ENCODE measurements at places on chromosomes 3 and 15.

GRCh38 chr15:45265506-45265905, 13.5 kb downstream of the SLC28A2 start:
- DNase-seq, result no peak

GRCh38 chr3:8095724-8096123, 405.9 kb upstream of the LMCD1 start:
- no peak for DNase-seq

DNA sequence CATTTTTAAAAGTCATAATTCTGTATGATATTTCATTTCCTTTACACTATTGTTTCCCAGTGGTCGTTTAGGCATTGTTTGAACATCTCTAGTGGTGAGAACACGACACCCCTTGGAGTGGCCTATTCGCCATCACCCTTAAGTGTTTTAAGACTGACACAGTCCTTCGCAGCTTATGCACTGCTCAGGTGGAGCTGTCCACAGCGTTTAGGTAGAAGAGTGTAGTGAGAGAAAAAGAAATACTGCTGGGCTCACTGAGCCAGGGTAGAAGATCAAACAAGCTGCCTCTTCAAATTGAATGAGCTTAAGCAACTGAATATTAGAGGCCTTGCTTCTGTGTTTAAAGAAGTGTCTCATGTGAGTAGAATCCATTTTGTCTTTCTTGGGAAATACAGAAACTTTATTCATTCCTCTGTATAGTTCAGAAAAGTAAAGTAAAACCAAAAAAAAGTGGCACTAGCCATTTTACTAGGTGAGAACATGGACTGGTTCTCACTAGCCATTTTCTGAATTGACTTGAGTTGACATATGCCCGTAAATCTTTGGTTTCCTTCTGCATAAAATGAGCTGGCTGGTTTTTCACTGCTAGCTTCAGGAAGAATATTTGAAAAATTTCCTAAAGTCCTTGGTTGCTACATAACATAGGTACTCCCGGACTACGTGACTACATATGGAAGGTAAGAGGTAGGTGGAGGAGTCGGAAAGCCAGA, 155.9 kb downstream of the P3H2 start:
- no peak for DNase-seq

DNA sequence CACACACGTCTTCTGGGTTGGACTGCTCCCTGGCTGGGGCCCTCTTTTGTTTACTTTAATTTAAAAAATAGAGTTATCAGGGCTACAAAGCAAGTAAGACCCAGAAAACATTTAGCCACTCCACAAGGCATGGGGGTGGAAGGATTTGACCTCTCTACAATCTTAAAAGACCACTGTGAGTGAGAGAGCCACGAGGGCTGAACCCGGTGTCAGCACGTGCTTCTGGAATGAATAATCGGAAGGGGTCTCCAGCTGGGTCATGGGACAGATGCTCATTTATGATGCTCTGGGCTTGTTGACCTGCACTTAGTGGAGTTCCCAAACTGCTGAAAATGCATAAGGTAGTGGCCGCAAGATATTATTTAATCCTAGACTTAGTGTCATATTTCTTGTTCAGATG, 52.4 kb downstream of the EIF4E3 start:
- no peak for DNase-seq

- no peak for DNase-seq
These were observed 24.7 kb upstream of the BSN start for GRCh38 chr3:49529567-49529966.

DNA sequence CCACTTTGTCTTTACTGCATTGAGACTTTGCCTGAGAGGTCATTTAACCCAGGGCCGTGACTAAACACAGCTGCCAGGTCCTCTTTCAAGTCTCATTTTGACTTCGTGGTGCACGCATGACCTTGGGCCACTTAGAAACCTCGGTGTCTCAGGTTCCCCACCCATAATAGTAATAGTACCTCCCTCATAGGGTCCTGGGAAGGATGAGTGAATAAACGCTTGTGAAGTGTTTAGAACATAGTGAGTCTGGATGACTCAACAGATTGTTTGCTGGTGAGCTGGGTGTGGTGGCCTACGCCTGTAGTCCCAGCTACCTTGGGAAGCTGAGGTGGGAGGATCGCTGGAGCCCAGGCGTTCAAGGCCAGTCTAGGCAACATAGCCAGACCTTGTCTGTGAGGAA, 56.3 kb downstream of the BDH1 start:
- DNase-seq, result no peak

DNA sequence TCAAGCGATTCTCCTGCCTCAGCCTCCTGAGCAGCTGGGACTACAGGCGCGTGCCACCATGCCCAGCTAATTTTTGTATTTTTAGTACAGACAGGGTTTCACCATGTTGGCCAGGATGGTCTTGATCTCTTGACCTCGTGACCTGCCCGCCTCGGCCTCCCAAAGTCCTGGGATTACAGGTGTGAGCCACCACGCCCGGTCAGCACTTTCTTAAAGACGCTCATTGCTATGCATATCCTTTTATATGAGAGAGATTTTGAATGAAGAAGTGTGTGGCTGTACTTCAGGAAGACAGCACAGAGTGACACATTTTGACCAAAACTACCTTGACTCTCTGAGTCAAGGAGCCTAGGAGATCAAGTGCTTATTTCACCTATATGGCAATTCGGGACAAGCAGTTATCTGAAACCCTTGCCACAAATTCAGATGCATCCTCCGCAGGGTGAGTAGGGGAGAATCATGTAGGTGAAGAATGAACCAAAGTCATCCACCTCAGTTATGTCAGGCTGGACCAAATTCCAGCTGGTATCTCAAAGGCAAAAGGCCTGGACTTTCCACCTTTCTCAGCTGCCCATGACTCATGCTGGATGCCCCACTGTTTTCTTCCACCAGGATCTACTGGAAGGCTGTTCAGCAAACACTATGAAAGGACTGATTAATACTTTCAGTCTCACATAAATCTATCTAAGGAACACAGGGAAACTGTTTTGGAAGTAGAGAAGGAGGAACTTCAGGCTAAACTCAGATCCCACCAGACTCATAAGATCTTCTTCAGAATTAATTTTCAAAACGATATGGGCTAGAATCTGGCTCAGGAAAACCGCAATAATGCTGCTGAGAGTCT, 31.9 kb downstream of the SUSD5 start:
- no peak for DNase-seq

DNA sequence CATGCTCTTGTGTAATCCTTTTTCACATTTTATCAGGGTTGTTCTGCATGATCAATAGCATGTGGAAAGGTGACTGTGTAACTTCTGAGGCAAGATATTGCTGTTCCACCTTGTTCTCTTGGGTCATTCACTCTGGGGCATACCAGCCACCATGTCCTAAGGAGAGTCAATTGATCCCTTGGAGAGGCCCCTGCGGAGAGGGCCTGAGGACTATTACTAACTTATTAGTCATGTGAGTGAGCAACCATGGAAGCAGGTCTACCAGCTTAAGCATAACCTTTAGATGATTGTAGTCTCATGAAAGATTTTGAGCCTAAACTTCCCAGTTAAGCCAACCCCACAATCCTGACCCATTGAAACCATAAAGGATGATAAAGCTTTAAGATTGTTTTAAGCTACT, 22.0 kb upstream of the COL6A5 start:
- DNase-seq, result no peak

GRCh38 chr3:196207833-196208607, 3.2 kb downstream of the ZDHHC19 start:
- DNase-seq, result no peak

- DNase-seq, result no peak
These were observed 201.2 kb downstream of the RPLP1 start for GRCh38 chr15:69653846-69654245.

DNA sequence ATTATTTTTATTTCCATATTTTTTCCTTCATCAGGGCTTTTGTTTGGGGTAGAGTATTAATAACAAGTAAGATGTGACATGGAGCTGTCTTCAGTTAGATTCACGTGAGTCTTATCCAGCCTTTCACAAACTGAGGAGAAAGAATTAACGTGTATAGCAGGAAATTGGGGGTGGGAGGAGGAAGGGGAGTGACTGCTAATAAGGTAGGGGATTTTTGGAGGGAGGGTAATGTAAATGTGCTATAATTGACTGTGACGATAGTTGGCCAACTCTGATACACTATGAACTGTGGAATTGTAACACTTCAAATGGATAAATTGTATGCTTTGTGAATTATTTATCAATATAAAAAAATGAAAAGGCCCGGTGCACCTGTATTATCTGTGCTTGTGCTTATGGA, 8.9 kb downstream of the DUT start:
- DNase-seq, result no peak

- no peak for DNase-seq
These were observed 22.7 kb upstream of the ZNF639 start for GRCh38 chr3:179299999-179300613.

- no peak for DNase-seq
These were observed at the start of gene ILDR1 for GRCh38 chr3:122021811-122022401. Gene ILDR1, minus strand, starts transcription at chr3:122022247. Its CDS starts 170 bp downstream, at chr3:122022077.

DNA sequence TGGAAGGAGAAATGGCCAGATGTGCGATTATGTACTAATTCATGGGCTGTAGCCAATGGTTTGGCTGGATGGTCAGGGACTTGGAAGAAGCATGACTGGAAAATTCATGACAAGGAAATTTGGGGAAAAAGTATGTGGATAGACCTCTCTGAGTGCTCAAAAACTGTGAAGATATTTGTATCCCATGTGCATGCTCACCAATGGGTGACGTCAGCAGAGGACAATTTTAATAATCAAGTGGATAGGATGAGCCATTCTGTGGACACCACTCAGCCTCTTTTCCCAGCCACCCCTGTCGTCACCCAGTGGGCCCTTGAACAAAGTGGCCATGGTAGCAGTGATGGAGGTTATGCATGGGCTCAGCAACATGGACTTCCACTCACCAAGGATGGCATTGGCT, 490.9 kb upstream of the CBLB start:
- DNase-seq, result no peak

DNA sequence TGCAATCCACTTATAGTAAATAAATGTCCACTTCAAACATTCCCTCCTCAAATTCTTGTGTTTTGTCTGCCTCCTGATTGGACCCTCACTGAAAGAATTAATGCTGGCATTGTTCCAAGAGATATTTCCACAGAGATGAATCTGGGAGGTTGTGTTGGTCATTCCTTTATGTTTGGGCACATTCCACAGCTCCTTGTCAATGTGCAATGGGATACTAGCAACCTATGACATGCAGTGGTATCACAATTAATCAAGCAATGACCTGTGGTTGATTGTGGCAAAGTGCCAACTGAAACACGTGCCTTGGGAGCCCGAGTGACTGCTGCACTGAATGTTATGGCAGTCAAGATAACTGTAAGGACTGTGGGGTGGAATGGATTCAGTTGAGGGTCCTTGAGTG, 55.0 kb upstream of the SNRPN start:
- DNase-seq, result no peak

GRCh38 chr3:189981668-189982067, 139.0 kb downstream of the P3H2 start:
- no peak for DNase-seq

- no peak for DNase-seq
These were observed 110.2 kb upstream of the UMPS start for GRCh38 chr3:124619887-124620599.

DNA sequence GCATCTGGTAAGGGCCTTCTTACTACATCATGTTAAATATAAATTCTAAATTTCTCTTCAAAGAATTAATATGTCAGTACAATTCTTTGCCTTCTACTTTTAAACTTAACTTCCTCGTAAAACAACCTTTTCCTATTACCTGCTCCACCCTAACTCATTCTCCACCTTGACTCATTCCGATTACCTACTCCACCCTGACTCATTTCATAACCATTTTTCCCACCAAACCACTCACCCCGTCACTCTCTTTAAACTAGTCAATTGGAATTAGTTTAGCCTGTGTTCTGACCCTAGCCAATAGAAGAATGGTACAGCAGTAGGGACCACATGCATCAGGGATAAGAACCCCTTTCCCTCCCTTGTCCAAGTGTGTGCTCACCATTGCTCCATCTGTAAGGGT, 65.6 kb downstream of the PLSCR2 start:
- DNase-seq, result no peak

DNA sequence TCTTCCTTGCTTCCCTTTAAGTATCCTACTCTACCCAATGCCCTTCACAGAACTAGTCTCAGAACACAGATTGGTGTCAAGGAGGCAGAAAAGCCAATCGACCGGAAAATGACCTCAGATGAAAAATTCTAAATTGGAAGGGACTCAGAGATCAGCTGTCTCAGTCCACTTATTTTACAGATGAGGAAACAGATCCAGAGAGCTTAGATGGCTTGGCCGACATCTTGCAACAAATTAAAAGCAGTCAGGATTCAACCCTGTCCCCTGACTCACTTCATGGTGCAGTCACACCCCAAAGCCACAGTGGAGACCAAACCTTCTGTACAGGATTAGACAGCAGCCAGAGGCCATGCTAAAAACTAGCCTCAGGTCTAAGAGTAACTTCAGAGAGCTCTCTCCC, 169.3 kb upstream of the BHLHE40 start:
- DNase-seq, result no peak

GRCh38 chr3:82087958-82088357, 326.5 kb upstream of the GBE1 start:
- no peak for DNase-seq

DNA sequence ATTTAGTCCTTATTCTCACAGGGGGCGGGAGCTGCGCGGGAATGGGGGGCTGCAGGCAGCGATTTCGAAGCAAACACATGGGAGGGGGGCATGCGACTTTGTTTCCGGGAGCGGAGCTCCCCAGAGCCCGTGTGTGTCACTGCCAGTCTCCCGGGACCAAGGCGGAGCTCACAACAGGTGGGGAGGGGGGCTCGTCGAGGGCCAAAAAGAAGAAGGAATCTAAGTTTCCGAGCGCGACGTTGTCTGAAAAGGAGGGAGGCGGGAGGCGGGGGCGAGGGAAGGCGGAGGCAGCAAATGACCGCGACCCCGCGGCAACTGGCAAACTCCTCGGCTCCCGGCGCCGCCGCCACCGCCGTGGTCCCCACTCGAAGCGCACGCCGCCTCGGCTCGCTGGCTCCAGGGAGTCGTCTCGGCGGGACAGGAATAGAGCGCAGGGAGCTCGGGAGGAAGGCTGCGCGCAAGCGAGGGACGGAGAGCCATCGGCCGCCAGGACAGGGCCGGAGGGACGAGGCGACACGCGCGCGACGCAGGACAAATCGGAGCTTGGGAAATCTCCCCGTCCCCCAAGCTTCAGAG, 1.4 kb downstream of the FOXP1 start:
- no peak for DNase-seq

DNA sequence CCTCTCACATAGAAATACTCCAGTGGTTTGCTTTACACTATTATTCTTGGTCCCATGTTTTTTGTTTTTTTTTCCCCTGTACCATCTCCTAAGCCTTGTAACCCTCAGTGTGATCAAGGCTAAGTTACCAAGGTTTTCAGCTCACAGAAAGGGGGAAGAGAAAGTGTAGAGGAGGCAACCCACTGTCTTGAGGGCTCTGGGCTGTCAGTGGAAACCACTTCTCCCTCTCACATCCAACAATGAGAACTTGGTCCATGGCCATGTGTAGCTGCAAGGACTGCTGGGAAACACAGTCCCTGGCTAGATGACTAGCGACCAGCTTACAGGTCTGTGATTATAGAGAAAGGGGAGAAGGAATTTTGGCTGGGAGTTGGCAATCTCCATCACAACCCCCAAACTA, 30.3 kb downstream of the GPD1L start:
- DNase-seq, result no peak

Measured in SHP77 treated with DMSO at 0.1 percent for 48 hours (cell line).